Inflammatory macrophage treated with lipopolysaccharide for 4 hours (primary cell): ENCODE measurements at places on chromosomes 5 and 9.

DNA sequence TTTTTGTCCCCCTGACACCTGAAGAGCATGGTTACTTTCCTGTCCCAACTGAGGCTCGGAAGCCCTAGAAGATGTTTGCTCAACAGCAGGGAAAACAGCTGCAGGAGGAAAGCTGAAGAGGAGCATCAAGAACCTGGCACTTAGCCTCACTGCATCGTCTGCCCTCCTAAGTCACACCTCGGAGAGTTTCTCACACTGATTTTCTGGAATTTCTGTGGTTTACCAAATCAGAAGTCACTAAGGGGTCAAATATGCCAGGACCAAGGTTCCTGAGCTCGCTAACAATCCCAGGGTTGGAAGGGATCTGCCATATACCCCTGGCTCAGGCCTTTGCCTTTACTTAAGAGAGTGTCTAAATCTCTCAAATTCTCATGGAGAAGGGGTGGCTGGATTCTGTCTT, 5.3 kb downstream of the IL12B start:
- DNase-seq: no peak

DNA sequence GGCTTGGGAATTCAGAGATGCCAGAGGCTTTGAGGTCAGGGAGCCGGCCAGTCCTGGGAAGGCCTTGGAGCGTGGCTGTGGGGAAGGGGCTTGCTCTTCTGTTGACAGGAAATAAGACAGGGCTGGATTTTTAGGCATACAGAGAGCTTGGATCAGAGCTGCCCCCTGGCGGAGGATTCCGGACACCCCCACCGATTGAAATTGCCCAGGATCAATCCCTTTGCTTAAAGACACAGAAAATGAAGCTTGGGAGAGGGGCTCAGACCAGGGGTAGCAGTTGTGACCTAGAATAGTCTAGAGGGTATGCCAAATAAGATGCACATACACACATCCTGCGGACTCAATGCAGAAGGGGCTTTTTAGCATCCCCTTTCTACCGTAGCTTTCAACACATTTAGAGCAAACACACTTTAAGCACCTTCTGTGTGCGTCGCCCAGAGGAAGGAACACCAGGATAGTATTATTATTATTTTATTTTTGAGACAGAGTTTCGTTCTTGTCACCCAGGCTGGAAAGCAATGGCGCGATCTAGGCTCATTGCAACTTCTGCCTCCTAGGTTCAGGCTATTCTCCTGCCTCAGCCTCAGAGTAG, 1.7 kb upstream of the NTMT1 start:
- DNase-seq: peak; percentile 46

GRCh38 chr5:67606586-67606947, 410.0 kb upstream of the CD180 start:
- no peak for DNase-seq

- DNase-seq: peak; percentile 84
Measured at GRCh38 chr5:143217065-143217803, 186.3 kb downstream of the NR3C1 start.

DNA sequence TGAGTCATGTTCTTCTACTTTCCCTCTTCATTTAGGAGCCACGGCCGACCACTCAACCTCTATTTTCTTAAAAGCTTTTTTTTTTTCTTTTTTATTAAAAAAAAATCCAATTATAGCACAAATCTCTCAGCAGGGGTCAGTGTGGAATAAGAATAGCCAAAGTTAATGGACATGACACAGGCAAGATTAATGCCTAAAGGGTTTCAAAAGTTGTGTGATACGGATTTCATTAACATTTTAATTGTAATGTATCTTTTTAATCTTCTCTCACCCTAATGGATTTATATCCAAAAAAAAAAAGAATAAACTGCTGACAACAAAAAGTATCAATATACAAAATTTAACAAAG, 5.4 kb downstream of the NACC2 start:
- DNase-seq: no peak

GRCh38 chr9:100111235-100111634, 12.2 kb downstream of the INVS start:
- peak; percentile 12 for DNase-seq

DNA sequence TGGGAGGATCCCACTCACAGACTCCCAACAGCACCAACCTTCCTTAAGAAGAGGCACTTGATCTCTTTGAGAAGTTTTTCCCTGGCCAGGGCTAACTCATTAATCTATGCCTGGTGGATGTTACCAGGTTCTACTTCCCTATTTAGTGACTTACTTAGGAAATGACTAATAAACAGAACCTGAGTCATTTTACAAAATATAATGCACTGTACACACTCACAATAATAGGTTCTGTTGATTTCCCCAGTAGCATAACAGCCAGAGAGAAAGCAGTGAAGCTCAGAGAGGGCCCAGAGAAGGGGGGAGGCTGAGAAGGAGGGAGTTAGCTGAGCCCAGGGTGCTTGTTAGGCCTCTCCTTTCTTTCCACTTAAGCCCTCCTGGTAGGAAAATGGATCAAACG, 27.1 kb downstream of the FRMD3 start:
- DNase-seq: peak; percentile 76

DNA sequence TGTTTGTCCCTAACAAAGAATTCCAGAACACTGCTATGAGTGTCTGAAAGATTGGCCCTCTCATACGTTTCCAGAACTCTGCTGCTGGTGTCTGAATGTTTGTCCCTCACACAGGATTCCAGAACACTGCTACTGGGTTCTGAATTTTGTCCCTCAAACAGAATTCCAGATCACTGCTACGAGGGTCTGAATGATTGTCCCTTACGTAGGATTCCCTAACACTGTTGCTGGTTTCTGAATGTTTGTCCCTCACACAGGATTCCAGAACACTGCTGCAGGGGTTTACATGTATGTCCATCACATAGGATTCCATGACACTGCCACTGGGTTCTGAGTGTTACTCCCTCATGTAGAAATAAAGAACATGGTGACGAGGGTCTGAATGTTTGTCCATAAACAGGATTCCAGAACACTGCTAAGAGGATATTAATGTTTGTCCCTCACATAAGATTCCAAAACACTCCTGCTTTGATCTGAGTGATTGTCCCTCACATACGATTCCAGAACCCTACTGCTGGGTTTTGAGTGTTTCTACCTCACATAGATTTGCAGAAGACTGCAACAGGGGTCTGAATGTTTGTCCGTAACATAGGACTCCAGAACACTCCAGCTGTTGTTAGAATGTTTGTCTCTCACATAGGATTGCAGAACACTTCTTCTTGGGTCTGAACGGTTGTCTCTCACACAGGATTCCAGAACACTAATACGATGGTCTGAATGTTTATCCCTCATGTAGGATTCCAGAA, 214.4 kb downstream of the FOXD4L6 start:
- no peak for DNase-seq

GRCh38 chr5:33179301-33179700, 261.5 kb upstream of the TARS1 start:
- no peak for DNase-seq

DNA sequence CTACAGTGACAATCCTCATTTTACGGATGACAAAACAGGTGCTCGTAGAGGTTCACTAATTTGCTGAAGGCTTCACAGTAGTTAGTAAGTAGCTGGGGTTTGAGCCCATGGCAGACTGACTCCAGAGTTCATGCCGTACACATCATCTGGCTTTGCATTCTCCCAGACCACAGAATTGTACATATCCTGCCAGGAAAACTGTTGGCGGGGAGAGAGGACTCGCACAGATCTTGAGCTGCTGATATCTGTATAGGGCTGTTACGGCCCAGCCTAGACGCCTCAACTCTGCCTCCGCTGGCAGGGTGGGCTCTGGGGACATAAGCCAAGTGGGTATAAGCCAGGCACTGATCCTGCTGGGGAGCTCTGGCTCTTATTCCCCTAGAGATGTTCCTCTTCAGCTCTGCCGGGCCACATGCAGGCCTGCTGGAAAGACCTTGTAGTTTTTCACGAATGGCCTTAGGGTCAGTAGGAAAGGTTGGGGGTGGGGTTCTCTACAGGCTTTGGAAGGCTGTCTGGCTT, 16.3 kb downstream of the LARP1 start:
- no peak for DNase-seq

GRCh38 chr9:128846680-128847030, 17.1 kb upstream of the SPOUT1 start:
- no peak for DNase-seq

DNA sequence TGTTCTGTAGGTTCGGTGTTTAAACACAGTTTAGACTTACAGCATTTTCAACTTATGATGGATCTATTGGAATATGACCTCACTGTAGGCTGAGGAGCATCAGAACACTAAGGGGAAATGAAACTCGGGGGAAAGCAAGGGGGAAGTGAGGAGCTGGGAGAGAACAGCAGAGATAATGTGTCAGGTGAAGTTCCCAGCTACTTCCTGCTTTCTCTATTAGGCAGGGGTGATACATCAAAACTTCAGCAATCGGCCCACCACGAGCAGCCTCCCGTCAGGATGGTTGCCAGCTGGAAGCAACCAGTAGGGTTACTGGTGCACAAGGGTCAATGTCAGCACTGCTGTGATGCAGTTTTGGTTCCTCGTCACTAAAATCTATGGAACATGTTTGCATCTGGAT, 34.3 kb downstream of the FAT2 start:
- peak; percentile 95 for DNase-seq

- no peak for DNase-seq
Measured at GRCh38 chr5:175508896-175509295, 30.5 kb downstream of the SFXN1 start.

GRCh38 chr9:18061856-18062255, 412.1 kb upstream of the ADAMTSL1 start:
- peak; percentile 12 for DNase-seq

GRCh38 chr5:143554187-143554717, 150.8 kb upstream of the NR3C1 start:
- peak; percentile 96 for DNase-seq

DNA sequence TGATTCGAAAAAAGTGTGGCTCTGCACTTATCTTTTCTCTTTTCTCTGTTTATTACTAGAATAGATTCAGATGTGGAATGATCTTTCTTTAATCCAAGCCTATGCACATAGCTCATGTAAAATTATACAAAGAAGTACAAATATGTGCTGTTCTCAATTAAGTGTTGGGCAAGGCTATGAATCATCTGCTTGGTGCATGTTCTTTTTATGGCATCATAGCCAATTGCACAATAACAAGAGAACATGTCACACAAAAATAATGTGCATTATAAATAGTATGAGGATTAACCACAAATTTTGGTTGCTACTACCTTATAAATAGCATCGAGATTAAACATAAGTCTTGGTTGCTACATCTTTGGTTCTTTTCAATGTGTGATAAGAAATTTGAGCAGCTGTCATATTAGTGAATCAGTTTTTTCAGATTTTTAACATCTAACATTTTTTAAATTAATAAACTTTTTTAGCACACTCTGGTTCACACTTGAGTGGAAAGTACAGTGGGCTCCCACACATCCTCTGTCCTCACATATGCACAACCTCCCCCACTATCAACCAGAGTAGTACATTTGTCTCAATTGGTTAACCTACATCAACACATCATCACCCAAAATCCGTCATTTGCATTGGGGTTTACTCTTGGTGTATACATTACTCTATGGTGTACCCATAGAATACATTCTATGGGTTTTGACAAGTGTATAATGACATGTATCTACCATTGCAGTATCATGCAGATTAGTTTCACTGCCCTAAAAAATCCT, 6.8 kb upstream of the RECK start:
- peak; percentile 91 for DNase-seq

DNA sequence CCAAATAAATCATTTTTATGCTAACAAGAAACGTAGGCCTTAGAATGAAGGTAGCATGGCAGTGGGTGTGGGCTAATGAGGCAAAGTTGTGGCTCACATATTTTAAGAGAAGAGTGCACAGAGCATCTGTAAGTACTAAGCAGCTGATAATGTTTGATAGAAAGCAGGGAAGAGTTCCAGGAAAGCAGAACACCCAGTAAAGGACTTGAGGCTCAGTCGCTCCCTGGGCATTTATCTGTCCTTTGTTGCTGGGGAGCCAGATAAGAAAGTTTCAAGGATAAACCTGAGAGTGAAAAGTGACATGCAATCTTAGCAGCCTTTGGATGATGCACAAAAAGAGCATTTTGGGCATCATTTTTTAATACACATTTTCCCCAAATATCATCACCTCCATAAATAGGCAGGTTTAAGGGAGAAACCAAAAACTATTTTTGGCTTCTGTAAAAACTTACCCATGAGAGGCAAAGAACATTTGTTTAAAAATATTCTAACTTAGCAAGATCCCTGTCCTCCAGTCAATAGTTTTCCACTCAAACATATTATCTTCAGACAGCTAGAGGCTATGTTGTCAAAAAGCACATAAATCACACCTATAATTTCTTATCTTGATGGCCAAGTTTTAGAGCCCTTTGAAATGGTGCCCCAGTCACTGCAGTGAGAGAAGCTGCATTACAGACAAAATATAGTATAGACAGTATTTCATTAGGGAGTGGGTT, 3.4 kb downstream of the FREM1 start:
- no peak for DNase-seq

DNA sequence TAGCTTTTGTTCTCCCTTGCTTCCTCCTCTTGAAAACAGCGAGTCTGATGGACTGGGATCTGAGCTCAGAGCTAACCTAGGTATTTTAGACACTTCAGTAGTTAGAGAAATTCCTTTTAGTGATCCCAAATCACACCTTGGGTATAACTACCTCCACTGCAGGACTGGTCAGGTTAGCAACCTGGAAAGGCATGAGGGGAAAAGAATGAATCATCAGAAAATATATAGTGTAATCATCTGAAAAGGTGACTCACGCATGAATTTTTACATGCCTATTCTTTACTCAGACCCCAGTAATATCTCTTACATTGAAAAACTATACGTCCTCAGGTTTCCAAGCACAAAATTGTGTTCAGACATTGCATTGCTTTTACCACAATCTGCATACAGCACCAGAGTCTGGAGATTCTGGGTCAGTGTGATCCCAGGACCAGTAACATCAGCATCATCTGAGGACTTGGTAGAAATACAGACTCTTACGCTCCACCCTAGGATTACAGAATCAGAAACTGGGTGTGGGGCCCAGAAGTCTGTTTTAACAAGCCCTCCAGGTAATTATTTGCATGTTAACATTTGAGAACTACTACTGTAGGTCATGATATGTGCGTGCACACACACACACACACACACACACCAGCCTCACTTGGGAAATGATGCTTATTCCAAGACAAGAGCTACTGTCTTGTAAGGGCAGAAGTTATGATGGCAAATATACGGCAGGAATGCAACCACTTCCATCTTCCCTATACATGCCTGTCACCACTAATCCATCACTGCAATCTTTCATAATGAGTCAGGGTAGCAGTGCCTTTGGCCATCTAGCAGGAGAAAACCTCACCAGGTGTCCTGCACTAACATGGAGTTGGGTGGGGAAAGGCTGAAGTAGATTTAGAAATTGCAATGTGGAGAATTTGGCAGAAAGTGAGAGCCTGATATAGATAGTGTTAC, 271.6 kb upstream of the MAP3K1 start:
- DNase-seq: no peak
